ENCODE measurements at places on chromosomes 13 and 19.

- no peak for DNase-seq
These were observed 1248.1 kb upstream of the PCDH20 start for GRCh38 chr13:62663767-62664166.

- no peak for DNase-seq
These were observed 209.2 kb downstream of the B3GLCT start for GRCh38 chr13:31408927-31409326.

GRCh38 chr13:102692491-102692826 lies 2.4 kb downstream of the METTL21C start:
- no peak for DNase-seq

GRCh38 chr13:79434556-79434955 lies 28.5 kb upstream of the RBM26 start:
- peak; percentile 18 for DNase-seq

DNA sequence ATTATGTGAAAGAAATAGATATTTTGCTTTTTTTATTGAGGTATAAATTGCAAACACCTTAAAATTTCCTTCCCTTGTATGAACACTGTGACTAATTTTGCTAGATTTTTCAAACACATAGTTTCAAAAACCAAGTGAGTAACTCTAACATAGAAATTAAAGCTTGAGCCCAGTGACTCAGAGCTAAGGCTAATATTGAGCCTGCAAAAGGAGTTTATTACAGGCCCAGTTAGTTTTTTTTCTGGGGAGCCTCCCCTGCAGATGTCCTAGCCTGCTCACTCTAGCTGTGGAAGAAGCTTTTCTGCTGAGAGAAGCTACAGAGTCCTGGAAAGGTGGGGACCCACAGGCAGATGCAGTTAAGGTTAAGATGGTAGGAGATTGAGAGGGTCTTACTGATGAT lies 3.4 kb downstream of the ZNF430 start:
- DNase-seq, result no peak

GRCh38 chr13:26896986-26897668 lies 136.5 kb upstream of the GPR12 start:
- DNase-seq, result no peak

DNA sequence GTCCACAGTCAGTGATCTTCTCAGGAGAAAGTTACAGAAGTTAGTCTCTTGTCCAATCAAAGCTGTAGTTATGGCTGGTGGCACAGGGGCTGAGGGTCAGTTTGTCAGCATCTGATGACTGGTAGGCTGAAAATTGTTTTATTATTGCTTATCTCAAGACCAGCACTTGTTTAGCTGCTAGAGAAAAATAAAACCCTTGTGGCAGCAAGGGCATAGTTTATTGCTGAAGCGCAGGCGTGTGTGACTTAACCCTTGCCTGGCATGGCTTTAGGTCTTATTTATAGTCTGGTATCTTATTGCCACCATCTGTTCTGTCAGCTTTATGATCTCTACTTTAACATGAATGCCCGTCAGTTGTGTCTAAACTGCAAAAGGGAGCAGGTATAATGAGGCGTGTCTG lies 154.7 kb downstream of the USP12 start:
- DNase-seq, result peak; percentile 65

DNA sequence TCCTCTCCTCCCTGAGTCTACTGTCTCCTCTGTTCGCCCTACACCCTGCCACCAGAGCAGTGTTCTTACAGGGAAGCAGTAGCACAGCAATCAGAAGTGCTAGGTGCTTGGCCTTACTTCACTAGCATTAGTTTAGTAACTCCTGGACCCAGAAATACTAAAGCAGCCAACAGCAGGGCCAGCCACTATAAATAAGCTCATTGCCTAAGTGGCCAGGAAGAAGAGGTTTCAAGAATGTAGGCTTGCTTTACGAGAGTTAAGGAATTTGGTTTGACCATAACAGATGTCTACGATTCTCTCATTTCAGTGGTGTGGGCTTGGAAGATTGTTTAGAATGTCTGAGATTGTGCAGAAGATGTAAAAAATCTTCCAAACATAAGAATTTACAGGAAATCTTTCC lies 103.3 kb downstream of the ZAR1L start:
- no peak for DNase-seq

- DNase-seq, result no peak
These were observed 1291.6 kb upstream of the SLC10A2 start for GRCh38 chr13:104357672-104358354.

DNA sequence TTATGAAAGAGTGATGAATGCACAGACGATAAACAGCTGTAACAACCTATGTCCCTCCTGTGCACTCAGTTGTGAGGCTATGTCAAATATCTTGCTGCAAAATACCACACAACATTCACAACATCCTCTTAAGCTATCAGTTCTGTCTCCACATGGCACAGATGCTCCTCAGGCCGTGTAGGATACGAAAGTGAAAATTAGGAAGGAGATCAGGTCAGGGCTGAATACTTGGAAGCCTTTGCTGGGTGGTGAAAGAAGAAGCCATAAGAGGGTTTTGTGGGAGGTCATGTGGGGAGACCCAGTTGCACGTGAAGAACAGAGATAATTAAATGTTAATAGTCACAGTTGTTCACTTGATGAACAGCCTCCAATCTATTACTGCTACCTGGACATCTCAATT lies 58.9 kb downstream of the RXFP2 start:
- DNase-seq, result no peak

- no peak for DNase-seq
These were observed 118.8 kb downstream of the TUBA3C start for GRCh38 chr13:19062801-19063200.
